ENCODE measurements at places on chromosomes 5 and 9.

DNA sequence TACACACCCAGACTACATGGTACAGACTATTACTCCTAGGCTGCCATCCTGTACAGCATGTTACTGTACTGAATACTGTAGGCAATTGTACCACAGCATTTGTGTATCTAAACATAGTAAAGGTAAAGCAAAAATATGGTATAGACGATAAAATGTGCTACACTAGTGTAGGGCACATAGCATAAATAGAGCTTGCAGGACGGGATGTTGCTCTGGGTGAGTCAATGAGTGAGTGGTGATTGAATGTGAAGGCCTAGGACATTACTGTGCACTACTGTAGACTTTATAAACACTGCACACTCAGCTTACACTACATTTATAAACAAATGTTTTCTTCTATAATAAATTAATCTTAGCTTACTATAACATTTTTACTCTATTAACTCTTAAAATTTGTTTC is 25.6 kb downstream of the ANKRD55 start:
- DNase-seq, result no peak

DNA sequence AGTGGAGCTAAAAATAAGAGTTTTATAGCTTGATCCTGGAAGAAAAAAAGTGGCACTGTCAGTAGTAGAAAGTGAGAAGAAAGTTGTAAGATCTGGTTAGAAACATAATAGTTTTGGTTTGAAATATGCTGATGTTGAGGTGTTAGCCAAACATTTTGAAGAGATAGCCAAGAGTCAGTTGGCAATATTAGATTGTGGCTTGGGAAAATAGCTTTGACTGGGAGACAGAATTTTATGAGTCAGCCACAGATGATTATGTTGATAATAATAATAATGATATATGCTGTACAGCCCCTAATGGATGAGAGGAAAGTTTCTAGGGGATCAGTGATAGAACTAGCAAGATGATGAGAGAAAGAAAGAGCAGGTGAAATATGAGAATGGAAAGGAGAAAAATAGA is 12.4 kb upstream of the CDH18 start:
- DNase-seq, result no peak

- no peak for DNase-seq
Observed at GRCh38 chr9:131864531-131864930, 124.7 kb upstream of the RAPGEF1 start.

DNA sequence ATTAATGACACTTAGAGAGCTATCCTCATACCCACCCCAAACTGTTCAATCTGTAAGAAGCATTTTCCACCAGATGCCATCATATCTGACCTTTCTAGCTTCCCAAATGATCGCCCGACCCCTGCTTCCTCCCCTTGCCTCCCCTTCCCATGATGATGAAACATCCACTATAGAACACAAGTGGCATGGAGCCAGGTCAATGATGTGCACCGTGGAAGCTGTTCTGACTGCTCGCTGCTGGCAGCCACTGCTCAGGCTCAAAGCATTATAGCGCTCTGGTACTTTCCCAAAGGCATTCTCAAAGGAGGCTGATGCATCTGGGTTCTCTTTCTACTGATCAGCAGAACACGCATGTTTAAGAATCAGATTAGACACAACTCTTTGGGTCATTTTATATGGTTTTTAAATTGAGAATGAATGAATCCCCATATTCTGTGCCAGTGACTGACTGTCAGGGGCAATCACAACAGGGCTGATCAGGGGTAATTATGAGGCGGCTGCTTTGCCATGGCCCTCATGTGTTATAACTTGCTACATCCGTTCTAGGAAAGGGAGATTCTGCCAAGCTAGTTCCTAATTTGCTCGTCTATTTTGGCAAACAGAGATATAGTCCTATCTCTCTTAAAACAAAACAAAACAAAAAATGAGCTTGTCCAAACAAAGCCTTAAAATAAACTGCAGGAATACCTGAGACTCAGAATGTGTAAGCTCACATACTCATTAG is 343.7 kb downstream of the ENC1 start:
- no peak for DNase-seq

- DNase-seq, result no peak
Observed at GRCh38 chr5:60802226-60802625, 41.8 kb downstream of the ELOVL7 start.

GRCh38 chr9:90092508-90092907 is 487.7 kb downstream of the GADD45G start:
- DNase-seq, result no peak

- no peak for DNase-seq
Observed at GRCh38 chr5:146703899-146704298, 174.7 kb downstream of the PPP2R2B start.

- no peak for DNase-seq
Observed at GRCh38 chr9:133862585-133863256, 124.6 kb upstream of the SARDH start.

GRCh38 chr9:98381311-98382103 is 126.1 kb upstream of the TBC1D2 start:
- no peak for DNase-seq

GRCh38 chr5:12911156-12911555 is 1006.9 kb upstream of the CTNND2 start:
- DNase-seq, result no peak

GRCh38 chr5:160693831-160694465 is 158.1 kb downstream of the ATP10B start:
- no peak for DNase-seq

DNA sequence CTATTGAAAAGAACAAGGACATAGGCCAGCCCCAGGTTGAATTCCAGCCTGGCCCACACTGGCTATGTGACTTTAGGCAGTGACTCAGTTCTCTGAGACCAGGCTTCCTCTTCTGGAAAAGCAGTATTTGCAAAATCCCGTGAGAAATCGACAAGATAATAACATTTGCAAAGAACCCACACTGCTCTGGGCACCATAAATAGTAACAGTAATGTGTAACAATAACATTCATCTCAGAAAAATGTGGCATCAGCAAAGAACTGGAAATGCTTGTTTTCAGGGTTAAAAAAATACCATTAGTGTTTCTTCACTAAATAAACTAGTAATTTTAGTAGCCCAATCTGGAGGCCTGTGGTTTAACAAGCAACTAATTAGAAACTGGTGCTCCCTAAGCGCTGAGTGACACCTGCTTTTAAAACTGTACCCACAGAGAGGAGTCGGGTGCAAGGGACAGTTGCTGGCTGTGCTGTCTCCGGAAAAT is 148.4 kb downstream of the TTLL11 start:
- DNase-seq, result no peak

DNA sequence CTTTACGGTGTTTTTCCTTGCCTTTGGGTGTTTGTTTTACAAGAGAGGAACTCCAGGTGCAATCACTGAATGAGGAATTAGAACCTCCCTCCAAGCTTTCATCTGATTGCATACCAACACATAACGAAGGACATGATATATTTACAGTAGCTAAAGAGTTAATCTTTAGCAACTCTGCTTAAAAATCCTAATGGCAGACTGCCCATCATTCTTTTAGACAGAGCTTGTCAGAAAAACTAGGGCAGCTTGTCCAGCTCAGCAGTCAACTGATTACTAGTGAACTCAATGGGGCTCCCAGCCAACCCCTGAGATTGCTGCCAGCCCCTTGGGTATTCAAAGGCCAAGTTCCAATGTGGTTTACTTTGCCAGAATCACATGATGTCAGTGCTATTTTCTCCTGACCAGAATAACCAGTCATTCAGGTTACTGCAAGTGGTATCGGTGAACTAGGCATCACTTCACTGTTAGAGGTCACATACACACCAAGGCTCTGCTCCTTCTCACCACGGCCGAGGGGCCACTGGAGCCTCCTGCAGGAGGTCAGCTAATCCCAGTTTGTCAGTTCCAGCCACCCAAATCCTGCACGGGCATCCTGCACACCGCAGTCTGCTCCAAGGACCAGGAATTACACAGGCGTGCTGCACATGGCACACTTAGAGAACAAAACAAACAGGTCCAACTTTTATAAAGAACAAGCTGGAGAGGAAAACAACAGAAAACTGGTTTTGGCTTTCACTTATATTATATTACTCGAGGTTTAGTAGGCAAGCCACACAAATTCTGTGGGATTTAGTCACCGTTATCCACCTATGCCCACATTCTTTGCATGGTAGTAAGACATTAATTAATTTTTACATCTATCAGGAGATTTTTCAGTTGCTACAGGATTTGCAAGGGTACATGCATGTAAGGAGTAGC is 62.5 kb downstream of the NFIB start:
- DNase-seq, result no peak

GRCh38 chr5:26553079-26553478 is 485.3 kb downstream of the CDH9 start:
- DNase-seq, result peak; percentile 92
